GM04503 (cell line): ENCODE measurements at places on chromosomes 7 and 10.

- peak; percentile 71 for DNase-seq
Observed at GRCh38 chr10:17122726-17123661, 6.6 kb downstream of the CUBN start.

DNA sequence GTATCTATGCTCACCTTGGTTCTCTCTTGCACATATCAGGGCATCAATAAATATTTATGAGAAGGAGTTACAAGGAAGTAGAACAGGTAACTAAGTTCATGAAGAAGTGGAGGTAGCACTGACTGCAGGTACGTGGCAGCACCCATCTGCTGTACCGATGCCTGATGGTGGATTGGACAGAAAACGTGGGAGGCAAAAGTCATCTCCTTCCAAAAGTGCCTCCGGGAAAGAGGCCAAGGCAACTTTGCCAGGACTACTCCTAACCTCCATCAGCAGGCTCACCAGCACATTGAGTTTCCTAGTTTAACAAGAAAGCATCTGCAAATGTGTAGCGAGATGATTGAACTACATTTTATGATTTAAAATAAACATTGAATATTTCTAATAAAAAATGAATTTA is 248.8 kb downstream of the ANKRD7 start:
- no peak for DNase-seq

DNA sequence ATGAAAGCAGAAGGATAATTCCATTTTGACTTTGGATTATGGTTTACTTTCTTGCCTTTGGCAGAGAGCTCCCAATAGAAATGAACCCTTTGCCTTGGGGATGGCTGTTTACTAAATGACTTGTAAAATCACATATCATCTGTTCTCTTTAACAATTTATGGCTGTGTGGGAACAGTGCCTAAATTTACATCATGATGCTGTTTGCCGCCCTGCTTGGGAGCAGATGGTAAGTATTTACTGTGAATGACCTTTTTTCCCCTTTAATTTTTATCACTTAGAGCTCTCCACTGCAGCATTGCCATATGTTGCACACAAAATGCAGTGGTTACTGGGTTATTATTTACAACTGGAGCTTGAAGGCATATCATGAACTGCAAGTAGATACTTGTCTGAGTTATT is 13.4 kb downstream of the HEPACAM2 start:
- no peak for DNase-seq

GRCh38 chr10:102241032-102241443 is 274 bp downstream of the PITX3 start:
- DNase-seq = no peak

- DNase-seq = no peak
Observed at GRCh38 chr7:47352394-47352968, 229.4 kb downstream of the TNS3 start.

GRCh38 chr10:98314532-98315284 is 46.7 kb upstream of the LOXL4 start:
- peak; percentile 55 for DNase-seq
